ENCODE measurements at places on chromosomes 2 and 18.

GRCh38 chr2:54881759-54882158 lies 158.3 kb downstream of the EML6 start:
- no peak for DNase-seq
- H3K27me3 ChIP-seq: peaks cover 5% of the 10 kb centered on the region
- H3K4me1 ChIP-seq: no peaks in the 10 kb centered on the region
- no peaks in the 10 kb centered on the region for H3K36me3 ChIP-seq
- no peak overlapping the region for H3K27ac ChIP-seq

- no peaks in the 10 kb centered on the region for H3K27me3 ChIP-seq
- no peak for DNase-seq
- H3K4me3 ChIP-seq: peak overlapping the region; percentile 64
- peaks cover 54% of the 10 kb centered on the region for H3K4me1 ChIP-seq
Measured at GRCh38 chr2:95043300-95044093, 18.0 kb downstream of the MAL start.

- no peak overlapping the region for H3K4me3 ChIP-seq
- no peak for DNase-seq
- no peaks in the 10 kb centered on the region for H3K27me3 ChIP-seq
- H3K4me1 ChIP-seq: no peaks in the 10 kb centered on the region
Measured at GRCh38 chr2:48474574-48475298, 55.2 kb upstream of the STON1 start.

DNA sequence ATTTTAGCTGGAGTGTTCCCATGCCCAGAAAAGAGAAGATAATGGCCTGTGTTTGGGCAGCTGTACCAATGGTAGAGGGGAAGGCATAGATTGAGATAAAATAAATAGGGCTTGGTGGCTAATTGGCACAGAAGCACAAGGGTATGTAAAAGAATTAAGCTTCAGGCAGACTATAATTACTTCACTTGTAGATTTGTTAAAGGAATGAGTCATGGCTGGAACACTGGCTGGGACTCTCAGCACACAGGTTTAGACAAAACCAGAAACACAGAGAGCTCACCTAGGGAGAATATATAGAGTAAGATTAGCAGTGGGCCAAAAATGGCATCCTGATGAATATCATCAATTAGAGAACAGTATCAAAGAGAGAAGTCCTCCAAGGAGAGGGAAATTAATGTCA lies 198.3 kb upstream of the FIGN start:
- no peaks in the 10 kb centered on the region for H3K36me3 ChIP-seq
- no peaks in the 10 kb centered on the region for H3K4me1 ChIP-seq
- no peak overlapping the region for H3K27ac ChIP-seq
- H3K27me3 ChIP-seq: no peaks in the 10 kb centered on the region
- no peak overlapping the region for H3K4me3 ChIP-seq
- DNase-seq: no peak

GRCh38 chr2:104734937-104735586 lies 118.9 kb upstream of the POU3F3 start:
- no peak for DNase-seq
- H3K4me1 ChIP-seq: no peaks in the 10 kb centered on the region

All from T-helper 17 cell (primary cell).